Right lung (tissue), 10 donors: ENCODE measurements at places on chromosomes 7 and 10.

DNA sequence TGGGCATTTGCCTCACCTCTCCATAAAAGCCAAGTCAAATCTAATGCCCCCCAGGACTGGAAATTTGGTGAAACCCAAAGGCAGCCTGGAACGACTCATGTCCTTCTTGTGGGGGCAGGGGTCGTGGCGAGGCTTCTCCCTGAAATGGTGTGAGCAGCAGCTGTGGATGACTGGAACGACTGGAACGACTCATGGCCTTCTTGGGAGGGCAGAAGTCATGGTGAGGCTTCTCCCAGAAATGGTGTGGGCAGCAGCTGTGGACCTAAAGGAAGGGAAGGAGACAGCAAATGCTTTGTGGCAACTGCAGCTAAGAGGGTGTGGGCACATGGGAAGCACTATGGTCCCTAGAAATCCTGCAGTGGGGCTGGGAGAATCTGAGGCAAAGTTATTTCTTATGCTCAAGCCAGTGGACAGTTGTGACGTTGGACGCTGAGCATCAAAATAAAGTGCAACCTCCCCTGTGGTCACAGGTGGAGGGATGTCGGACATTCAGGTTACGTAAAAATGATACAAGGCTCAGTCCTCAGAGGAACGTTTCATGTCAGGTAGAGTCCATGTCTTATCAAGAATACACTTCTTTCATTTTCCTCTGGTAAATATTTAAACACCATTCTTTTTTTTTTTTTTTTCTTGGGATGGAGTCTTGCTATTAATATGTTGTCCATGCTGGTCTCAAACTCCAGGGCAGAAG is 107.0 kb upstream of the KIF5B start:
- no peak for DNase-seq

DNA sequence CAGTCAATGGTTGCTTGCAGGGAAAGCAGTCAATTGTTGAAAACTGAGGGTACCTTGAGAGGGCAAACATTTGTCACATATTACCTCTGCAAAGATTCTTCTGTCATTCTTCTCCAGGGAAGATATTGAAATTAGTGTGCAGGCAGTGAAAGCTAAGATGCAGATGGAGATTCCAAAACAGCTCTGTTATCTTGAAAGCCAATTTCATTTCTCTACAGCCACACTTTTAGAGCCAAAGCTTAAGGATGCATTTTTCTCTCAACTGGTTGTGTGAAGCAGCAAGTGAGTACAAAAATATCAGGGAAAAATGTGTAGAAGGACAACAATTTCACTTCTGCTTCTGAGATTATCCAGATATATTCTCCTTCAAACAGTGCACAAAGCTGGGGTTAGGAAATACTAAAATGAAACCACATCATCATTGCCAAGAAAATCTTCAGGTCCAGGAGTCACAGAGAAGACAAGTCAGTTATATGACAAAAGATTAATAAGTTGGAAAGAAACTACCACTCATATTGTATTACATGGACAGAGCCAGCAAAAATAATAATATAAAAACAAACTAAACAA is 16.3 kb downstream of the SGMS1 start:
- peak; percentile 22 for DNase-seq

GRCh38 chr7:144787127-144787526 is 48.7 kb downstream of the TPK1 start:
- no peak for DNase-seq

DNA sequence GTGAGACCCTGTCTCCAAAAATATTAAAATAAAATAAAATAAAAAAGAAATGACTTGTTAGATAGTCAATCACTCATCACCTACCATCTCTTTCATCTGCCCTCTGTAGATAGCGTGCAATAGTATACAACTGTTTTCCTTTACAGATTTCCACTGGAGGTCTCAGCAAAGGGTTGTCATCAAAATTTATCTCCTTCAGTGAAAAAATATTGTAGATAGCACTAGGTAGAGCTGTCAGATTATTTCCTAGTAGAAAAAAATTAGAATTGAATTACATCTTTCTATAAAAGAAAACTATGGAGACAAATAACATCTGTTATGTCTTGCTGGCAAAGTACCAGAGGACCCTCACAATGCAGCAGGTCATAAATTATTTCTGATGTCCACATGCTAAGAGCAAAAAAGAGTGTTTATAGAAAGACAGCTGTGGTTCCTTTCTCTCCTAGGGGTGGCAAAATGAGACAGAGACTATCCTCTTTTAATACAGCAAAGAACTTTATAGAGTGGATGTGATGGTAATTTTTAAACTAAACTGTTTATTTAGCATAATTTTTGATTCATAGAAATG is 16.3 kb upstream of the CYP51A1 start:
- no peak for DNase-seq

GRCh38 chr10:125087897-125088215 is 72.5 kb downstream of the CTBP2 start:
- no peak for DNase-seq

DNA sequence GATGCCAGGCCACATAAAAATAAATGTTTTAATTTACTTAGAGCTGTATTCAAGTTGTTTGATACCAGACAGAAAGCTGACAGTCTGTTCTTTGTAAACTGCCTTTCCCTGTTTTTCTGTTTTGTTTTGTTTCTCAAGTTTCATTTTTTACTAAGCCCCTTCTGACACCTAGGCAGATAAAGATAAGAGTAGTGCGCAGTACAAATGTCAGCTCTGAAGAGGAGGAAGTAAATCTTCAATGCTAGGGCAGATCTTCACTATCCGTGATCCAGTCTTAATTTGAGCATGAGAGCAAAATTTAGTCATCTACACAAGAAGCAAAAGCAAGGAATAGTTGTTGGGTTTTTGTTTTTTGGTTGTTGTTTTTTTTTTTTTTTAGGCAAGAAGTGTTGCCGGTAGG is 27.3 kb downstream of the MTURN start:
- no peak for DNase-seq

DNA sequence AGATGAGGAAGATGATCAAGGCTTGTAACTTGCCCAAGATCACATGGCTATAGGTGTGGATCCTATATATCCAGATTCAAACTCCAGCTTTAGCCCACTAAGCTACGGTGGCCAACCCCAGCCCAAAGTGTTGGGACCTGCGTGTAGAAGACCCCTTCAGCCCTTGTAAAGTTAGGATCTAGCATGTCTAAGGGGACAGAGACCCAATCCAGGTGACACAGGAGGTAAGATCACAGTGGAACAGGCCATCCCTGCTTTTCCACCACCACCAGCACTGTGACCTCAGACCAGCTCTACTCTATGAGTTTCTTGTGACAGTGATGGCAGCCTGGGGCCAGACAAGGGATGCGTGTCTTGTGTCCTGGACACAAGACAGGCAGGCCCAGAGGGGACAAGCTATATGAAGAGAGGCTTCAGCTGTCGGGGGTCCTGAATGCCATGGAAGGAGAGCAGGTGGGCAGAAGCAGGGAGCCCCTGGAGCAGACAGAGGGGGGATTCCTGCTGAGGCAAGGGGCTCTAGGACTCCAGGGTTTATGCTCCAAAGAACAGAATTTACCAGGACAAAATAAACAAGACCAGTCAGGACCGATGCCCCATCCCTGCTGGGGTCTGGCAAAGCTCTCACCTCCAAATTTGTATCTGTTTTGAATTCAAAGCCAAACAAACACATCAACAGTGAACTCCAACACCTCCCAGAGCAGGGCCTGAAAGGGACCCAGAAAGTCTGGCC is 10.4 kb downstream of the GPRIN2 start:
- DNase-seq, result no peak

GRCh38 chr7:37391791-37392672 is 56.6 kb downstream of the ELMO1 start:
- DNase-seq, result no peak

DNA sequence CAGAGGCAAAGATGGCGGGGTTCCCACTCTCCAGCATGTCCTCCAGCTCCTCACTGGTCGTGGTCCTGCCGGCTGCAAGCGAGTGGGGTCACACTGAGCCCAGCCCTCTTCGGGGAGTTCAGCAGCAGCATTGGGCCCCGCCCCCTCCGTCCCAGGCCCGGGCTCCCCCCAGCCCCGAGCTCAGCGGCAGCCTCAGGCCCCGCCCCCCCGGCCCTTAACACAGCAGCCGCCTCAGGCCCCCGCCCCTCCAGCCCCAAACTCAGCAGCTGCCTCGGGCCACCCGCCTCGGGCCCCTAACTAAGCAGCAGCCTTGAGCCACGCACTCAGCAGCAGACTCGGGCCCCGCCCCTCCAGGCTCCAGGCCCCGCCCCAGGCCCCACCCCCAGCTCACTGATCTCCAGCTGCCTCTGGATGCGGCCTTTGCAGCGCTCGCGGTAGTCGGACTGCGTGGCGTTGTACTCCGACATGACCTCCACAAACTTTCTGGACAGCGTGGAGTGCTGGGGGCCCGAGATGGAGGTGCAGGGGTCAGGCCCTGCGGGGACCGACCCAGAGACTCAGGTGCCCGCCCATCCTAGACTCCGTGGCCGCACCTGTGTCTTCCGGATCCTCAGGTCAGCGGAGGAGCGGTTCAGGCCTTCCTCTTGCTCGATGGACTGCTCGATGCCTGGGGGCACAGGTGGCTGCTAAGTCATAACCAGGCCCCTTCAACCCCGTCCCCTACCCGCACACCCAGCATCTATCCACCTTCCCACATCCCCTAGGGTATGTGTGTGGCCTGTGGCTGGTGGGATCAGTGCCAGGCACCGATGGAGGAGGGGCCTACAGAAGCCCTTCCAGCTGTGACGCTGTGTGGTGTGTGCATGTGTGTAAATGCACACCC is 15.5 kb downstream of the STX1A start:
- no peak for DNase-seq

- DNase-seq, result no peak
Measured at GRCh38 chr10:51861731-51862130, 162.3 kb upstream of the CSTF2T start.

DNA sequence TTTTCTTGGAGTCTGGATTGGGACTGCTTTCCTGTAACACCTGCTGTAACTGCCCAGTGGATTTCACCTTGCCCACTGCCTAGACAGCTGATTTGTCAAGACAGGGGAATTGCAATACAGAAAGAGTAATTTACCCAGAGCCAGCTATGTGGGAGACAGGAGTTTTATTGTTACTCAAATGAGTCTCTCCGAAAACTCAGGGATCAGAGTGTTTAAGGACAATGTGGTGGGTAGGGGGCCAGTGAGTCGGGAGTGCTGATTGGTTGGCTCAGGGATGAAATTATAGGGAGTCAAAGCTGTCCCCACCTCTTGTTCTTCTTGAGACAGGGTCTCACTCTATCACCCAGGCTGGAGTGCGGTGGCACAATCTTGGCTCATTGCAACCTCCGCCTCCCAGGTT is 25.2 kb upstream of the BNIP3 start:
- DNase-seq, result no peak

GRCh38 chr10:51010977-51011376 is 63.3 kb upstream of the PRKG1 start:
- DNase-seq, result no peak

DNA sequence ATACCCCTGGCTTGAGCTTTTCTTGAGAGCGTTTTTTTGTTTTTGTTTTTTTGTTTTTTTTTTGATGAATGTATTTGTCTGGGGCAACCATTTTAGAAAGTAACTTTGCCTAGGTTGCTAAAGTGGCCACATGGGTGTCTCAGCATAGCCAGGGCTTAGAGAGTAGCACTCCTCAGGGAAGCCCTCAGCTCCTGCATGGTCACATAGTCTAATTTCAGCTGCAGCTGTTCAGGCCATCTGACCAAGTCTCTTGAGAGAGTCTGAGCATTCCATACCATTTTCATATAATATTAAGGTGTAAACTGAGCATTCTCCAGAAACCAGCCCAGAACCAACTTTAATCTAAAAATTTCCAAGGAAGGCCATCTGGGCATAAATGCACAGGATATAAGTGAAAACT is 186.4 kb downstream of the NPSR1 start:
- DNase-seq, result no peak

DNA sequence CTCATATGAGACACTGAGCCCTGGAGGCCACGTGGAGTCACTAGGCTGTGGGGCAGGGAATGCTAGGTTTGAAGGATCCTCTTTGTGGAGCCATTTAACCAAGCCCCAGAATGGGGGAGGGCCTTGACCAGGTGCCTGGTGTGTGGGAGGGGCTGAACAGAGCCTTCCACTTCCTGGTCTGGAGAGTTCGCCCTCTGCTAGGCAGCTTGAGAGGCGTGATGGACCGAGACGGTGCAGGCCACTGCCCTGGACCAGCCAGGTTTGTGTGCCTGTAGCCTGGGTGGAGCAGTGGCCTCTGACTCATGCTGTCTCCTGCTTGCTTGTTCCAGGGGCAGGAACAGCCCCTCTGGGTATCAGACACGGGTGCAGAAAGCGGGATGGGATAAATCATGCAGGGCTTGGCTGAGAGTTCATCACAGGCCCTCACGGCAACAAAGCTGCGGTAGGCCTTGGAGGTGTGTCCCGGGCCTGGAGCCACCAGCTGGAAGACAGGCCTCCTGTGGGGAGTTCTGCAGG is 27.4 kb downstream of the ADAMTS14 start:
- DNase-seq, result no peak

DNA sequence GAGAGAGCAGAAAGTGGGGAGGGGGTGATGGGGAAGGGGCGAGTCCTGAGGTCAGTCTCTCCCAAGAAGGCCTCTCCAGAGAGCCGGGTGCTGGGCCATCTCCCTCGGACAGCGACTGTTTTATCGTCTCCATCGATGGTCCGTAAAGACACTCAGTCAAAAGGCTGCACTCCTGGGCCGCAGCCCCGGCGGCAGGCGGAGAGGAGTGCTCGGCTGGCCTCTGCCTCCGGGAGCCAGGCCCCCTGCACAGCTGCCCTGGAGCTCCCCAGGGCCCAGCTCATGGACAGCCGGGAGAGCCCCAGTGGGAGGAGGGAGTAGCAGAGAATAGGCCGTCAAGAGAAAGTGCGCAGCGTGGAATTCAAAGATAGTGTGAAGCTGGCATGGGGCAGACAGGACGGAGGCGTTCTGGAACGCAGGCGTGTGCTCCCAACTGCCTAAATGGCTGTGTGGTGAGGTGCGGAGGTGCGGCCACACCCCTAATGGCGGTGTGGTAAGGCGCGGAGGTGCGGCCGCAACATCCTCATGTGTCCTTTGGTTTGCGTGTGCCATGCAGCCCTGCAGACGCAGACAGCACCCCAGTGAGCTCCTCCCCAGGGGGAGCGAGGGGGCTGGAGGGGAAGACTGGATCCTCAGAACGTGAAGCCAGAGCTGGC is 477.5 kb upstream of the FOXK1 start:
- no peak for DNase-seq

GRCh38 chr7:101113836-101114235 is 13.1 kb upstream of the SERPINE1 start:
- DNase-seq, result no peak

DNA sequence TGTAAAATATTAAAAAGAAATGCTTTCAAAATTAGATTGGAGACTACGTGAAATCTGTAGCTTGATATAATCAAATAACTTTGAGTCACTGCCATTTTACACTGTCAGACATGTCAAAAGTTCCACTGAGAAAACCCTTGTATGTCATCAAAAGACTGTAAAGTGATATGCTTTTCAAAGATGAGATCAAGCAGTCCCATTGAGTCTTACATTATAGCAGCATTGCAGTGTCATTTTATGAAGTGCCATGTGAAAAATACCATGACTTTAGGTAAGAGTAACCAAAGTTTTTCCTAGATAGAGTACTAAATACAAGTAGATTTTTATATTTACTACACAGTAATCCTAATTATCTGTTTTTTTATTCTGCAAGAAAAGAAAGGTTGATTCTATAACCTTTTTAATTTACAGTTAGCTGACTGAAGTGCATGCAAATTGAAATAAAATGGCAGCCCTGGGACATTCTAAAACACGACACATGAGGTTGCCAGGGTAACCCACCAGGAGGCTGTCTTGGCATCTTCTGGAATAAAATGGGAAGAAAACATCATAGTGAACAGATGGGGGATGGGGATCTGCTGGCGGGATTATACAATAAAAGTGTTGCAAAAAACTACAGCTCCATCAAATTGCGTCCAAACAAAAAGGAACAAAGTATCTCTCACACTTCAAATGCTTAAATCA is 91.3 kb upstream of the TMEM106B start:
- no peak for DNase-seq
